HepG2 (cell line): ENCODE measurements at places on chromosomes 2 and 18.

DNA sequence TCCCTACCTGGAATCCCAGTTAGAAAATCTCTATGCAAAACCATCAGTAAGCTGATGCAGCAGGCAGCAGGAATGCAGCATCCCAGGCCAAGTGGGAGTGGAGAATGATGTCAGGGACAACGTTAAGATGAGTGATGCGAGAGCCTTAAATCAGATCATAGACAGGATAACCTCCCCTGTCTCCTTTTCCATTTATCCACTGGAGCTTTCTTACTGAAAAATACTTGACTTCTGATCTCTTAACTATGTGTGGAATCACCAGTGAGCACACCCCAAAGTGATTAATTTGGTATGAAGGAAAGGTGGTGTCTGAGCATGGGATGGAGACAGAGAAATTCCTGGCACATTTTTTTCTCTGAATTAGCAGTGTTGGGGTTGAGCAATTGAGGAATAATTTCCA lies 98.0 kb downstream of the RND3 start:
- no peak for DNase-seq

DNA sequence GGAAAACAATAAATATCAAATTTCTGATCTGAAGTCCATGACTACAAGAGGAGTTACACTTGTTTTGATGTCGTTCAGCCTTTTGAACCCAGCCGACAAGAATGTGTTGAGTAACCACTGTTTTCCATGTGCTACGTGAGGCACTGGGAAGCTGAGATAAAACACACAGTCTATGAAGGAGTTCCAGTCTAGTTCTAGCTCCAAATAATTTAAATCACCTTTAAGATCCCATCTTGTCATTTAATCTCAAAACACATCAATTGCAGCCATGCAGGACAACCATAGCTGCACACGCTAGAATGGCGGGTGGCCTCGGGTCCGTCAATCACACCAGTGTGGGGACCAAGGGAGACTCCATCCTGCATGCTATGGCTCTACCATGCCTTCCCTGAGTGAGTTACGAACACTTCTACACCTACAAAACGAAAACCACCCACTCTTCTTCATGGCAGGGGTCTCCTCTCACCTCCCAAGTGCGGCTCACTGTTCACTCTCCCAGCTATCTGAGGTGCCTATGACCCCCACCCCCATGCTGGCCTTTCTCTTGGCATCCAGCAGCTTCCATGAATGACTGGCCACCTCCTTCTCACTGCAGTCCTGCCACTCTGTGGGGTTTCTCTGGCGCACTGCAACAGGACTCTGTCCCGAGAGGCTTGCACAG lies 3.8 kb downstream of the FHL2 start:
- DNase-seq: peak; percentile 94

GRCh38 chr18:39205565-39206195 lies 1640.1 kb upstream of the CELF4 start:
- peak; percentile 3 for DNase-seq

DNA sequence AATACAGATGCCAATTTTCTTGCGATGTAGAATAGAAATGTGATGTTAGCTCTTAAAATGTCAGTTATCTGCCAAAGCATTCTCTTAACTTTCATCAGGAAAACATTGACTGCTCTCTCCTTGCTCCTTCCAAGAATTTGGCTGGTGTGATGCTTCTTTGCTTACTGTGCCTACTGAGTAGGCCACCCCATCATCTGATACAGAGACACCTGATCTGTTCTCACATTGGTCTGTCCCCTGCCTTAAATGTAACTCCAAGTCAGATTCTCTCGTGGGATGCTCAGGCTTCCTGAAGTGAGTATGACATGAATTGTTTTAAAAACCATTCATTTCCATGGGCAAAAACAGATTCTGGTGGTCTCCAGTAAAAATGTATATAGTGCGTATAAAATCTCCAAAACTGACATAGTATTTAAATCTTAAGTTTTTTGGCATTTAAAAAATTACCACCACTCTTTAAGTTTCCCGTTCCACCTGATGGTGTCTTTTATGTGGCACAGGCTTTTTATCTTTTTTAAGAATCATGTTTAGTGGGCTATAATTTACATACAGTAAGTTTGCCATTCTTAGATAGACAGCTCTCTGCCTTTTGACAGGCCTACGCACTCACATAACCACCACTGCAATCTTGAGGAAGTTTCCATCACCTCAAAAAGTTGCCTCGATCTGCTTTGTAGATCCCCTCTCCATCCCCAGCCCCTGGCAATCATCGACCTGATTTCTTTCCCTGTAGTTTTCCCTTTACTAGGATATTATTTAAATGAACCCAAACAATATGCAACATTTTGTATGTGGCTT lies 36.6 kb downstream of the UBE2F start:
- DNase-seq: no peak

DNA sequence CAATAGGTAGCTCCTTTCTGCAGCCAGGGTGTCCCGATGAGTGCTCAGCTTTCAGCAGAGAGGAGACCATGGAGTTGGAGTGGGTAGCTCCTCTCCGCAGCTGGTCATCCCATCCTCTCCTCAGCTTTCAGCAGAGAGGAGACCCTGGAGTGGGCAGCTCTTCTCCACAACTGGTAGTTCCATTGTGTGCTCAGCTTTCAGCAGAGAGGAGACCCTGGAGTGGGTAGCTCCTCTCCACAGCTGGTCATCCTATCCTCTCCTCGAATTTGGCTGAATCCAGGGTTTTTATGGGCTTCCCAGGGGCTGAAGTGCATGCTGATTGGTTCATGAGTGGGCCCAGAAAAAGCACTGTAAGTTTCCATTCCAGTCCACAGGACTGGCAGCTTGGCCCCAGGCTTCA lies 75.2 kb downstream of the NCOA1 start:
- no peak for DNase-seq

- DNase-seq: no peak
Measured at GRCh38 chr2:74560591-74560990, 6.1 kb downstream of the DOK1 start.

DNA sequence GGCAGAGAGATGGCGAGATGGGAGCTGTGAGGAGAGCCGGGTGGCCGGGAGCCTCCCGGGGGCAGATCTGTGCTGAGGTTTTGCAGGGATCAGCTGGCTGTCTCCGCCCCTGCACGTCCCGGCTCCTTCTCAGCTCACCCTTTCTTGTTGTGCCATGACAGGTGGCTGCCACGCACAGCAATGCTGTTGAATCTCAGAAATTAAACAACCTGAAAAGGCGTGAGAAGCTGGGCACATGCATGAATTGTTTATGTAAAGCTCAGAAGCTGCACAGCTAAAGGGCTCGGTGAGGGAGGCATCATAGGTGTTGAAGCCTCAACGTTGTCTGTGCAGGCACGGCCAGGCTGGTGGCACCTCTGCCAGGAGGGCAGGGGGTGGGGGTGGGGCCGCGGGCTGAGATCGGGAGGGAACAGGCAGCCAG lies 858 bp upstream of the RTP5 start:
- DNase-seq: no peak

GRCh38 chr2:170530284-170530745 lies 184.8 kb upstream of the SP5 start:
- peak; percentile 94 for DNase-seq

- DNase-seq: no peak
Measured at GRCh38 chr2:73103018-73103542, 9.7 kb downstream of the RAB11FIP5 start.

DNA sequence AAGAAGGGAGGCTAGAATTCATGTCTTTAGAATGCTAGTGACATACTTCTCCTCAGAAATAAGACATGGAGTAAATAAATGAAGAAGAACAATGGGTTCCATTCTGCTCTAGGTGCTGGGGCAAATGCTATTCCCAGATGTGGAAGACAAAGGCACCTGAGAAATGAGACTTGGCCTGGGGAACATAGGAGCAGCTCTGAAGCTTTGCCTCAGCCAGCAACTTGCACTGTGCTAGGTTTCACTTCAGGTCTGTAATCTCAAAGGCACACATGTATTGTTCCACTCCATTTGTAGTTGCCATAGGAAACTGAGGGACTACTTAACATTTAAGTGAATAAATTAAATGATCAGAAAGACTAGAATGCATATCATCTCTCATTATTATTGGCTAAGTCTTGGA lies 538.9 kb upstream of the REG3G start:
- DNase-seq: no peak

DNA sequence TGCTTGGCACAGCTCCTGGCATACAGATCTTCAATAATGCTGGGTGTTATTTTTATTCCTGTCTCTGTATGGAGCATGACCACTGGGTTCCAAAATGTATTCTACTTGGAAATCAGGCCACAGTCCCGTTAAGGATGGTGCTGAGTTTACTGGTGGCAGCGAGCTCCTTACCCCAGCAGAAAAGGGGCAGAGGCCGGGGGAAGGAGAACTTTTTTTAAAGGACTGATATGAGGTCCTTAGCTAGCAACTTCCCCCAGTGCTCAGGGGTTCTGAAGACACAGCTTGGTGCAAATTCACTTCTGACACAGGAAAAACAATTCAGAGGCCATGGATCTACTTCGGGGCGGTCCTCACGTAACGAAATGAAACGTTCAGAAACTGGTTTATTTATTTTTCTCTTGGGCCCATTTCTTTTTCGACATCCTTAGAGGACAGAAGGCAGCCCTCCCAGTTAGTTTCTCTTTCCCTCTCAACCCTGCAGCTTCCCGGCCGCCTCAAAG lies 872 bp downstream of the RDH14 start:
- peak; percentile 5 for DNase-seq

DNA sequence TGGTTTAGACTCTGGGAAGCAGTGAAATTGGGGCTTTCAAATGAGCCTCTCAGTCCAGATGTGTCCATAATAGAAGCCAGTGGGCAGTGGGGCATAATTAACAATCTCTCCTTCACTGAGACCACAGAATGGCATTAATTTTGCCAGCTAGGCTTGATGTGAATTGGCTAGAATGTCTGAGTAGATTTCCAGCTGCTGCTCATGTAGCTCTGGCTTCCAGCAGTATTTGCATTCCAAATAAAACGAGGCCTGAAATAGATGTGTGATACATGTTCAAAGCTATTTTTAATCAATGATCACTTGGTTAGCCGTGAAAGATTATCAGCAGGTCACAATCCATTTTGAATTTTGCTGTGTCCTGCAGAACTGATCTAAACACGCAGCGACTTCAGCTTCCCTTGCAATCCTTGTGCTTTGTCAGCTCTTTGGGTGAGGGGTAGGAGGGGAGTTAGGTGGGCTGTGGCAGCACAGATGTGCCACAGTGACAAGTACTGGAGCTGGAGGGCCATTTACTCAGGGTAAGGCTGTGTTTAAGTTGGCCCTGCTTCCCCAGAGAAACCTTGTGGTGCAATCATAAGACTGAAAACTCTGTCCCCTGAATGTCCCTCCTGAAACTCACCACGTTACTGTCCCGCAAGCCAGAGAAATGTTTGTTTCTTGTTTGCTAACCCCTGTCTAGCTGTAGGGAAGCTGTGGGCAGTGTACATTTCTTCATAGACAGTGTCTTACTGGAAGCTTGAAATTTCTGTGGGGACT lies 56.9 kb upstream of the TMEM178A start:
- DNase-seq: no peak

DNA sequence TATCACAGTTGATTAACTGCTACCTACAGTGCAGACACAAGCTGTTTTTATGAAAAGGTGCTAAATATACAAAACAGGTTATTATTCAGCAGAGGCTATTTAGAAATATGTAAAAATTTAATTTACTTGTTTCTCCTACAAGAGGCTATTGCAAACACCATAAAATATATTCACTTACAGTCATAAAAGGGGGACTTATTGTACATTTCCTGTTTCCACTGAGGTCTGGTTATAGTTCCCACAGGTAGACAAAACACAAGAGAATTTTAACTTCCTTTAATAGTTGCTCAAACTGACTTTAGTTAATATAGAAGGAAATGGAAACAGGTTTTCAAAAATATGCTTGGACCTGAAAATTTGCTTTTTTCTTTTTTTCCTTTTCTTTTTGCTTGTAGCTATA lies 40.0 kb upstream of the FRZB start:
- no peak for DNase-seq

DNA sequence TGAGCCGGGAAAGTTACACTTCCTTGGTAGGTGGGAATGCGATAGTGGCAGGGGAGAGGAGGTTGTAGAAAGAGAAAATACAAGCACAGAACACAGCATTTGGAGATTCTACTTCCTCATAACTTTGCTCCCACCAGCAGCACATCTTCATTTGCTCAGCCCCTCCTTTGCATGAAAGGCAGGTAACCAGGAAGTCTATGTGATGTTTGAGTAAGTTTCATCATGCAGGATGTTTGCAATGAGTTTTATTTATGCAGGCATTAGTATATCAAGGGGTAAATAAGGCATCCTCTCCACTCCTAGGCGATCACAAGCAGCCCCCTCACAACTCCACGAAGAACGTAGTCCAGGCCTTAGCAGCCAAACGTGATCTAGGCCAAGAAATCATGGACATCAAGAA lies 5.0 kb downstream of the RNF152 start:
- no peak for DNase-seq

DNA sequence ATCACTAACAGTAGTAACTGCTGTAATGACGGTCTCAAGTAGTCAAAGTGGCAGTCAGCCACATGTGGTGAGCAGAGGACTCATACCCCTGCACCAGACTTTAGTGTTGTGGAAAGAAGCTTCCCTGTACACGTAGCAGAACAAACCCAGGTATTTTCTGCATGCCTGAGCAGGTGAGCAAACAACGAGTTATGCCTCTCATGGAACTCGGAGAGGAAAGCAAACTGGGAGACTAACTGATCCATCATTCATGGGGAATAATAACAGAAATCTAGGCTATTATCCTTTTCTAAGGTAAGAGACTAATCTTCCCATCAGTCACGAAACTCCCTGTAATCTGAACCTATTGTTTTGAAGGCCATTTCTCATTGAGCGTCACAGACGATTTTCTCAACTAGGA lies 1495.2 kb upstream of the NXPH2 start:
- DNase-seq: no peak

- no peak for DNase-seq
Measured at GRCh38 chr2:127576433-127577207, 41.1 kb downstream of the MYO7B start.

- no peak for DNase-seq
Measured at GRCh38 chr2:182946958-182947369, 80.5 kb upstream of the FRZB start.

DNA sequence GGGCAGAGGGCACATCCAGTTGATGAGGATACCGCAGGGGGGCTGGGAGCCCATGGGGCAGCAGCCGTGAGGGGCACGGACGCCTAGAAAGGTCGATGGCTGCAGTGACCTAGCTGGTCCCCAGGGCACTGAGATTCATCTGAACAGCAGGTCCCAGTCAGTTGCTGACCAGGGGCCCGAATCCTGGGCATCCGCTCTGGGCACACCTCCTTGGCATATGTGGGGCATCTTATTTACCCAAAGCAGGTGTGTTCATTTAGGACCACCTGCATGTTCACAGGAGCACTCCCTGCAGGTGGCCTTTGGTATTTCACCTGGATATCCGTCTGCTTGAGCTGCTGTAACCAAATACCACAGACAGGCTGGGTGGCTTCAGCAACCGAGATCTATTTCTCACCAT lies 72.0 kb upstream of the ODC1 start:
- no peak for DNase-seq

GRCh38 chr2:24474053-24474452 lies 17.0 kb upstream of the NCOA1 start:
- DNase-seq: no peak

- no peak for DNase-seq
Measured at GRCh38 chr2:116319935-116320334, 1494.6 kb upstream of the DDX18 start.
